ENCODE measurements at places on chromosomes 13 and 19.

- peak; percentile 94 for DNase-seq
Measured at GRCh38 chr13:102394158-102395053, 7.4 kb downstream of the FGF14 start.

DNA sequence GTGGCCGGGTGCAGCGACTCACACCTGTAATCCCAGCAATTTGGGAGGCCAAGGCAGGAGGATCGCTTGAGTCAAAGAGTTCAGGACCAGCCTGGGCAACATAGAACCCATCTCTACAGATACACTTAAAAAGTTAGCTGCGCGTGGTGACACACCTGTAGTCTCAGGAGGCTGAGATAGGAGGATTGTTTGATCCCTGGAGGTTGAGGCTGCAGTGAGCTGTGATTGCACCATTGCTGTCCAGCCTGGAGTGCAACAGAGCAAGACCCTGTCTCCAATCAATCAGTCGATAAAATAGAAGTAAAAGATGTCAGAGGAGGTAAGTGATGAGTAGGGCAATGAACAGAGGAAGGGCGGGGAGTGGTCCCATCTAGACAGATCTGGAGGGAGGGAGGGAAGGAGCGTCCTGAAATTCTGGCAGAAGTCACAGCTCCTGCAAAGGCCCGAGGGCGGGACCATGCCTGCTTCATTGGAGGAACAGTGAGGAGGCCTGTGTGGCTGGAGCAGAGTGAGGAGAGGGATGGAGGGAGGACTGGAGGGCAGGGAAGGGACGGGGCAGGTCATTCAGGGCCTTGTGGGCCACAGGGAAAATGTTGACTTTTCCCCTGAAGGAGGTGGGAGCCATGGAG lies 9.7 kb downstream of the SMIM24 start:
- DNase-seq = no peak

DNA sequence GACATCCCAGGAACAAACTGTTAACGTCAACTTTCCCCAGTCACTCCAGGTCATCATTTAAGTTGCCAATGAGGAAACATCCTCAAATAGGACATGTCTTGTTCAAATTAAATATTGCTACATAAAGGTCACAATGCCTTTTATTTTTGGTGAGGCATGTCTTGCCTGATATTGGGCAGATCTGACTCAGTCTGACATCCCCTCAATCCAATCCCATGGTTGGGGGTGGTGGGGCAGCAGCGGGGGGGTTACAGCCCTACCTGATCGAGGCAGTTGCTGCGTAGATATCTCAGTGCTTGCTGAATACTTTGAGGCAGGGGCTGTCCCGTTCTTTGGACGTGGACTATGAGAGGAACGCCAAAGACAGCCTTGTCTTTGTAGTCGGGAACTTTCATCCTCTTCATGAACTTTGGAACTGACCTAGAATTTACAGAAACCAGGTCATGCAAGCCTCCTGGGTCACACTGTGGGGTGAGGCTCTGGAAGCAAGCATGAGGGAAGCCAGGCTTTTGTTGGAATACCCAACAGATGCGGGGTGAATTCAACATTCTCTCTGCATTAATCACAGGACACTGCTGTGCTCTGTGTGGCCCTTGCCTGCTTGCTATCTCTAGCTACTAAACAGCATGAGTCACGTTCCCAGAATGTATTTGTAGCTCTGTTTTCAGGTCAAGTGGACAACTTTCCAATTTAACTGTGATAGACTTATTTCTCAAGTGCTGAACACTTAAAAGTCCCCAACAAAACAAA lies 109.8 kb downstream of the KL start:
- DNase-seq = no peak

DNA sequence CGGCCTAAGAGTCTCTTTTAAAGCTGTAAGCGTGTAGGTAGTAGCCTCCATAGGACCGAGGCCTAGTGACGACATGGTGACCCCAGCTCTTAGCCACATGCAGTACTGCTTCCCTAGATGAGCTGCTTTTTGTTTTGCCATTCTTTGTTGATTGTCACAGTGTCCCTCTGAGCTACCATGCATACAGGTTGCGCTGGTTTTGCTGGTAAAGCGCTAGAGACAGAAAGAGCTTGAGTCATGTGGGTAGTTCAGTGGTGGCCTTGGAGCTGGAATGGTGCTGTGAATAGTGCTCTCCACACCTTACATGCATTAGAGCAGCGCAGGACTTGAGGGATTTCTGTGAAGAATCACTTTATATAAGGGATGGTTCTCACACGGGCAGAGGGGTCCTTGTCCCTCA lies 5.1 kb downstream of the HNRNPM start:
- DNase-seq = no peak

DNA sequence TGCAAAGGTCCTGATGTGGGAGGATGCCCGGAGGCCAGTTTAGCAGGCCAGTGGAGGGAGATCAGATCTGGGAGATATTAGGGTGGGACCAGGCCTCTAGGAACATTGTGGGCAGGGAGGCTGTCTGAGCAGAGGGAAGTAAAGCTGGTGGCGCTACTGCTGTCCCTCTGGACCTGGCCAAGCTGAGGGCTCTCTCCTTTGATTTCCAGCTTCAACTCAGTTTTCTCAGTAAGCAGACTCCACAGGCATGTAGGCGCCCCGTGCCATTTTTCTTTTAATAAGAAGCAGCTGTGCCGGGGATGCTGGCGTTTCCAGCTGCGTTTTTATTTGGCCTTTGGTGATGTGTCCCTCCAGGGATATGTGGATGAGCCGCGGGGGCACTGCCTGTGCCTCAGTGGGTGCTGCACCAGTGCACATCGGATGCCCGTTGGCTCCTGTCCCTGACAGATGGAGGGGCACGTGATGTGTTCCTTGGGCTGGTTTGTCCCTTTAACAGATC lies 6.7 kb downstream of the DNM2 start:
- DNase-seq = no peak

- peak; percentile 7 for DNase-seq
Measured at GRCh38 chr13:71867131-71867814, at the start of gene DACH1. DACH1 (minus strand) TSS chr13:71867204.

Measured in CD4-positive, alpha-beta T cell treated with Interleukin-1 beta for 1 hour (primary cell).